ENCODE measurements at places on chromosomes 4 and X. TPM values are rescaled to one million over a fixed set of nuclear protein-coding genes. Genes with fewer than 3 reads are reported as not detected.

Gene HTR2C
- under 0.01 TPM for total RNA-seq

Gene BRCC3
- 14.4 TPM for total RNA-seq

Gene CDX4
- not detected for total RNA-seq

Gene GSPT2
- total RNA-seq, result 8.4 TPM

Gene DMD
- total RNA-seq, result 3.9 TPM

Gene GAGE13
- total RNA-seq, result not detected

Gene TGIF2LX
- total RNA-seq, result not detected

Gene GABRQ
- 2.5 TPM for total RNA-seq

Gene HMGB3
- 28.4 TPM for total RNA-seq

Gene FAAH2
- total RNA-seq, result not detected

Gene TLR3
- total RNA-seq, result 1.8 TPM

Gene SMIM31
- total RNA-seq, result not detected

Gene DMP1
- total RNA-seq, result not detected

Gene MID1IP1
- 88.2 TPM for total RNA-seq

Gene JCHAIN
- 1.2 TPM for total RNA-seq

All from uterine smooth muscle cell (primary cell).